Dermis microvascular lymphatic vessel endothelial cell (primary cell): ENCODE measurements at places on chromosomes 11 and 22. TPM values are rescaled to one million over a fixed set of nuclear protein-coding genes. Genes with fewer than 3 reads are reported as not detected.

Gene ISX
- total RNA-seq, result not detected in 2 replicates

Gene MS4A12
- total RNA-seq, result not detected in 2 replicates

Gene PRR14L
- total RNA-seq, result 15.3 and 17.4 TPM in 2 replicates

Gene B3GAT1
- not detected in 2 replicates for total RNA-seq

Gene UBQLN3
- not detected in 2 replicates for total RNA-seq

Gene KRTAP5-8
- total RNA-seq, result not detected in 2 replicates

Gene TEAD1
- total RNA-seq, result 17.3 and 26.9 TPM in 2 replicates

Gene SYCE3
- not detected in 2 replicates for total RNA-seq

Gene SYT8
- total RNA-seq, result under 0.01 and 0.13 TPM in 2 replicates

Gene CEND1
- total RNA-seq, result under 0.01 and 0.13 TPM in 2 replicates

Gene FOLR1
- total RNA-seq, result not detected in 2 replicates

GRCh38 chr22:17969701-17970113 is 54.7 kb downstream of the MICAL3 start:
- DNase-seq, result peak; percentile 56

DNA sequence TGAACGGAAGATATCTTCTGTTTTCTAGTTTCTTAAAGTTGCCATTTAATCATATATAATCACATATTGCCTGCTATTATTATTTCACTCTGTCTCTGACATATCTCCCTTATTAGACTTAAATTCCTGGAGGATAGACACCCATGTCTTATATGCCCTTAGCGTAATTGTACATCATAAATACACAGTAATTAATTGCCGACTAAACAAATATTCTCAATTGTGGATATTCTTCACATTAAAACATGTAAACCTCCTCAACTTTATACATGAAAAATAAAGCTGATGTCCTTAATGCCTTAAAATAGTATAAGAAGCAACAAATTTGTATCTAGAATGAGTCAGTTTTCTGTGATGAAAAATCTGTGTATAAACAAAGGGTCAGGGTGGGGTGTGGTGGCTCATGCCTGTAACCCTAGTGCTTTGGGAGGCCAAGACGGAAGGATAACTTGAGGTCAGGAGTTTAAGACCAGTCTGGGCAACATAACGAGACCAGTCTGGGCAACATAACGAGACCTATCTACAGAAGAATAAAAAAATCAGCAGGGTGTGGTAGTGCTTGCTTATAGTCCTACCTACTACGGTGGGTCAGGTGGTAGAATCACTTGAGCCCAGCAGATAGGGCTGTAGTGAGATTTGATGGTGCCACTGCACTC is 6.1 kb downstream of the ZDHHC13 start:
- DNase-seq, result no peak

DNA sequence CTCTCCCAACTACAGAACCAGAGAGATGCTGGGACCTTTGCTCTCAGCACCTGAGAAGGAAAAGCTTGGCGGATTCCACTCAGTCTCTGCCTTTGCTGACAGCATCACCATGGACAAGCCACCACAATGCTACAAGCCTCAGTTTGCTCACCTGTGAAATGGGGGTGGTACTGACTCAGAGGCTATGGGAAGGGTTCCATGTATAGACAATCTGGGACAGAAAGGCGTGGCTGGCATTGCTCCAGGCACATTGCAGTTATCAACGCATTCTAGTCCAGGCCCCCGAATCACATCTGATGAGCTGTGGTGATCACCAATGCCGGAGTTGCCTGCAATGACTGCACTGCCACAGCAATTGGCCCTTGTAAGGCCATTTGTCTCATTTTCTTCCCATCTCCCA is 72.6 kb downstream of the ISX start:
- DNase-seq, result no peak

DNA sequence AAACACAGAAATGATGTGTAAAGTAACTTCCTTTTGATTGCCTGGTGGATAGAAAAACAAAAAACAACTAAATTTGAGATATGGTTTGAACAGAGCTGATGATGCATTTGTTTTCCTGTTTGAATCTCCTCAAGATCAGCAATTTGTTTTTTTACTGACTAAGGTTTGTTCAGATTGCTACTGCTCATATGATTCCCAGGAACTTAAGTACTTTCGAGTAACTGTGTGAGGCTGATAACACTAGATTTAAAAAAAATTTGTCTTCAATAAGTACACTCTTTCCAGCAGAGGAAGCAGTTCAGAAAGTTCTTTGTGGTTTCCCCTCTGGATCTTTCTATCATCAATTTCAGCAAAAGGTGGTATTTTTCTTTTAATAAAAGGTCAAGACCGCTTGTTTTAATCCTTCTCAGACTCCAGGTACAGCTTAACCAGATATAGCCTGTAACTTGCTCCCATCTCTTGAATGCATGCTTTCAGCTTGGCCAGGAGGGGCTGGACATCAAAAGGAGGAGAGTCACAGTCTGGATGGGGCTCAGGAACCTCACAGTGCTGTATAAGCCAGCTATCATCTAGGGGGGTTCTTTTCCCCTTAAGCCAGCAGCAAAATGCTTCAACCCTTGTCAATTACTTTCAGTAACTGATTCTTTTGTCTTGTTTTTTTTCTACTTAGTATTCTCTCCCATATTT is 12.3 kb upstream of the MS4A6E start:
- DNase-seq, result peak; percentile 77

- no peak for DNase-seq
Measured at GRCh38 chr11:61757213-61757862, 4.9 kb downstream of the MYRF start.

DNA sequence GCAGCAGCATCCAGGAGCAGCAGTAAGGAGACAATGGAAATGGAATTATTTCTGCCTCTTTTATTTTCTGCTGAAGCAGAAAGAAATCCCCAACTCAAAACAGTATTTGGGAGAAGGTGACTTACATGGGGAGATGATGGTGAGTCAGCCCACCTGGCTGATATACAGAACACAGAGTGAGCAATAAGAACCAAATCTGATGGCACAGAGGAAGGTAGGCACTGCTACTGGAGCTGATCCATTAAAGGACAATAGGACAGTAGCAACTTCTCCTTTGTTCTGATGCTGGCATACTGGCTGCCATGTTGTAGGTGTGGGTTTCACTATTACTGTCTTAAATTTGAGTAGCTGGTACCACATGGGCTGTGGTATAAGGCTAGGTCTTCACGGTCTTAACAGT is 45.2 kb downstream of the CLPB start:
- DNase-seq, result no peak

- DNase-seq, result peak; percentile 83
Measured at GRCh38 chr11:62497132-62497801, 49.3 kb downstream of the AHNAK start.

- no peak for DNase-seq
Measured at GRCh38 chr22:45918459-45919370, 58.2 kb downstream of the WNT7B start.

DNA sequence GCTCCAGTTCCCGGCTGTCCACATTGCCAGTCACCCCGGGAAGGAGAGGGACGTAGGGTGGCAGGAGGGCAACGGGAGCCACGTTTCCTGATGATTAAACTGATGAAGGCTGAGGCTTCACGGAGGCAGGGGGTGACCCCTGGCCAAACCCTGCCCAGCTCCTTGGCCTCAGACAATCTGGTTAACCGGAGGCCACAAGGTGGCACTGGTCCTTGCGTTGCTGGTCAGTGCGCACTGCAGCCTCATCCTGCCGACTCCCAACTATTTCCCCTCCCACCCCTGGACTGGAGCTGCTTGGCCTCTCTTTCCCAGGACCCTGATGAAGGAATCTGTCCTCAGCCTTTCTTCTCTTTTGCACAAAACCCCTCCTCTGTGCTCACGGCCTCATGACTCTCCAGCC is 75.3 kb downstream of the PDE2A start:
- peak; percentile 43 for DNase-seq

DNA sequence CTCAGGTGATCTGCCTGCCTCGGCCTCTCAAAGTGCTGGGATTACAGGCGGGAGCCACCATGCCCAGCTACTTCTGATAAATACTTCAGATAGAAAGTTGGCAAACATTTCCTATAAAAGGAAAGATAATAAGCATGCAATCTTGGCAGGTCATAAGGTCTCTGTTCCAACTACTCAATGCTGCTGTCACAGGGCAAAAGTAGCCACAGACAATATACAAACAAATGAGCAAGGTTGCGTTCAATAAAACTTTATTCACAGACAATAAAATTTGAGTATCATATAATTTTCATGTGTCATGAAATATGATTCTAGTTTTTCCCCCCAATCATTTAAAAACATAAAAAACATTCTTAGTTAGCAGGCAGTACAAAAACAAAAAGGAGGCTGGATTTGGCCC is 53.1 kb upstream of the CLNS1A start:
- DNase-seq, result no peak

DNA sequence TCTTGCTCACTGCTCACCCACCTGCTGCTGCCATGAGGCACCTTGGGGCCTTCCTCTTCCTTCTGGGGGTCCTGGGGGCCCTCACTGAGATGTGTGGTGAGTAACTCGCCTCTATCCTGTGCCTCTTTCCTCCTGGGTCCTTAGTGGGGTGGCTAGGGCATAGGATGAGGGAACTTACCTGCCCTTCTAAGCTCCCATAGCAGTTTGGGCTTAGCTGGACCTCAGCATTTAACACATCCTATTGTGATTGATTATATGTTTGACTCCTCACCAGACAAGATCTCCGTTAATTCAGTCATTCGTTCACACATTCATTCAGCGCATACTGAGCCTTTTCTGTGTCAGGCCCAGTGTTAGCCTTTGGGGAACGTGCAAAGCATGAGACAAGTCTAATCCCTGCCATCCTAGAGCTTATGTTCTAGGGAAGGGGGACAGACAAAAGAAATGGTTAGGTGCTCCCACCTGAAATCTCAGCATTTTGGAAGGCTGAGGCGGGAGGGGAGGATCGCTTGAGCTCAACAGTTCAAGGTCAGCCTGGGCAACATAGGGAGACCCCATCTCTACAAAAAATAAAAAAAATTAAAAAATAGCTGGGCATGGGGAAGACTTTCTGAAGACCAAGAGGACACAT is 441 bp downstream of the TCN2 start:
- DNase-seq, result no peak

GRCh38 chr11:105273660-105274280 is 134.2 kb upstream of the CARD18 start:
- DNase-seq, result no peak

DNA sequence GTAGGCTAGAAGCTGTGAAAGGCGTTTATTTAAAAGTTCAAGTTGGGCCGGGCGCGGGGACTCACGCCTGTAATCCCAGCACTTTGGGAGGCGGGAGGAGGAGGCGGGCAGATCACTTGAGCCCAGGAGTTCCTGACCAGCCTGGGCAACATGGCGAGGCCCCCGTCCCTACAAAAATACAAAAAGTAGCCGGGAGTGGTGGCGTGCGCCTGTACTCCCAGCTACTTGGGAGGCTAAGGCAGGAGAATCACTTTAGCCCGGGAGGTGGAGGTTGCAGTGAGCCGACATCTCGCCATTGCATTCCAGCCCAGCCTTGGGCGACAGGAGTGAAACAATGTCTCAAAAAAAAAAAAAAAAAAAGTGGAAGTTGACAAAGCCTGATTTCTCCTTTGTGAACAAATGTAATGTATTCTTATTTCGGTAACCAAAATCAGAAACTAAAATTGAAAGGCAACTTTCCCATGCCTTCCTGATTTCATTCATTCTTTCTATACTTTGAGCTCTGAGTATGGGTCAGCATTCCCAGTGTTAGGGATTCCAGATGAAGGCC is 825 bp downstream of the PTPMT1 start:
- no peak for DNase-seq

- DNase-seq, result peak; percentile 57
Measured at GRCh38 chr11:288478-289397, at the start of gene PGGHG. TSS of gene PGGHG (plus strand) at chr11:289126. CDS start at chr11:289817, 691 bp downstream.

DNA sequence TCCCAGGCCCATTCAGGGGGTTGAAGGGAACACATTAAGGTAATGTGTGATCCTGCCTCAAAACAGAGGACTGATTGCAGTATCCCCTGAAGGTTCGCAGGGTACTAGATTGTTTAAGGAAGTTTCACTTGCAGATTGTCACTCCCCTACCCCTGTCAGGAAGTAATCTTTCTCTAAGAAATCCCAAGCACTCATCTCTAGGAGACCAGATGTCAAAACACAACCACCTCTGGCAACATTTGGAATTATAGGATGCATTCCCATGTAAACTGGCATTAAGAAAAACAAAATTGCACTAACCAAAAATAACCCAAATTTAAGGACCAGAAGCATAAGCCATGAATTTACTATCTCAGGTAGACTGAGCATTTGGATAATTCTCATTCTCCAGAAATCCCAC is 1.6 kb downstream of the MRPL17 start:
- DNase-seq, result no peak

GRCh38 chr22:44604455-44604854 is 97.5 kb upstream of the PRR5 start:
- DNase-seq, result no peak

- peak; percentile 94 for DNase-seq
Measured at GRCh38 chr22:31044262-31044861, 36.8 kb upstream of the SMTN start.

DNA sequence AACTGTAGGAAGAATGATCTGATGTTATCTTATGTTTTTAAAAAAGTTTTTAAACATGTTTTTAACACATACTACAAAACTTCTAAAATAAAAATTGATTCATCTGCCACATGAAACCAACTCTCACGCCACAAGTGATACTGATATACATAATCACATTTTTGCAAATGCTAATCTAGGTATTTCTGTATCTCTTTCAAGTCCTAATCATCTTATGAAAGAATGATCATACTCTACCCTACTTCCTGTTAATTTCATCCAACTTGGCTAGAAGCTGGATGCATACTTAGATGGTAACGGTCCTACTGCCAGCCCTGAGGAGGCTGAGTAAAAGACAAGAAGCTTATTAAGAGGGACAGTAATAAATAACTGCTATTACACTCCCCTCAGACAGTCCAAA is 19.2 kb downstream of the THAP12 start:
- DNase-seq, result no peak

DNA sequence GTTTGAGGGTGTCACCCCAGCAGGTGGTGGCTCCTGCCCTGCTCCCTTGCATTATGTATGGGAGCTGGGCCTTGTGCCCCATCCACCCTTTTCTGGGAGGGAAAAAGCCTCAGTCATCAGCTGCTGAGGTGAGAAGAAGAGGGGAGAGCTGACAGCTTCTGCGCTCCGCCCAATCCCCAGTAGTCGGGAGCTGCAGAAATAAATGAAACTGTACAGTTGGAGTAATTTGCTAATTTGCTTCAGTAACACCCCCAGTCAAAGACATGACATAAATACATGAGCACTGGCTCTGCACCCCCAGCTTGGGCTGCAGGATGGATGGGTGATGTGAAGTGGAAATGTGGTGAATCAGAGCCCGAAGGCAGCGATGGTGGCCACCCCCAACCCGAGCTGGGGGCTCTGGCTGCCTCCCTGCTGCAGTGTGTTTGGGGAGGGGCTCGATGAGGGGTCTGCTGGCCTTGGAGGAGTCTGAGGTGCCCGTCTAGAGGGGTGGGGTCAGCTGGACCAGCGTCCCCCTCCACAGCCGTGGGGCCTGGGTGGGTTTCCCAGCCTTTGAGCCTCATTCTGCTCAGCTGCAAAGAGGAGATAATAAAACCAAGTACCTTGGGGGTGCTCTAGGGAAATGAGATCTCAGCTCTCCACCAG is 59.2 kb downstream of the MPPED1 start:
- no peak for DNase-seq
